ENCODE measurements at places on chromosomes 4 and X.

- no peak for DNase-seq
Measured at GRCh38 chr4:24887881-24888430, 24.9 kb downstream of the CCDC149 start.

GRCh38 chrX:150482537-150483206 is 85.7 kb upstream of the MTM1 start:
- DNase-seq: no peak

DNA sequence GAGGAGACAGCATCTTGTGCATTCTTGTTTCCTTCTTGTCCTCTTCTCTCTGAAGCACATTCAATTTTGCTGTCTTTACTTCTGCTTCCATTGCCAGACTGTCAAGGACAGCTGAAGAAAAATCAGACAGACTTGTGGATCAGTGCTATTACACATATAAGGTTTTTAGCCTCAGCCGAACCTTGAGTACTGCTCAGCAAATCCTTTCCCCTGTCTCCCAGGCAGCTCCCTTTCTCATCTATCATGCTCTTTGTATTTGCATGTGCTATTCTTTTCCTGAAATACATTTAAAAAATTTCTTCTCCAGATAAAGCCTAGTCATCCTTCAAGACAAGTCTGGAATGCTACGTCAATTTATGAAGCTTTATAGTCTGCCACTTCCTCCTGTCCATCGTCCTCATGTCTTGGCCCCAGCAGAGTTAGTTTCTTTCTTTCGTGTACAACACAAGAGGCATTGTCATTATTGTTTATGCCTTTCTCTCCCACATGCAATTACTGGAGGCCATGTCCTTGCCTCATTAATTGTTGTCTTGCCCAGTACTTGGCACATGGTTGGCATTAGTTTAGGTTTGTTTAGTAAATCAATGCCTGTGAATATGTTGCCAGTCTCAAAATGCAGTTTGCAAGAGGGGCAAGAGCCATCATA is 45.1 kb downstream of the ADGRL3 start:
- DNase-seq: peak; percentile 71

DNA sequence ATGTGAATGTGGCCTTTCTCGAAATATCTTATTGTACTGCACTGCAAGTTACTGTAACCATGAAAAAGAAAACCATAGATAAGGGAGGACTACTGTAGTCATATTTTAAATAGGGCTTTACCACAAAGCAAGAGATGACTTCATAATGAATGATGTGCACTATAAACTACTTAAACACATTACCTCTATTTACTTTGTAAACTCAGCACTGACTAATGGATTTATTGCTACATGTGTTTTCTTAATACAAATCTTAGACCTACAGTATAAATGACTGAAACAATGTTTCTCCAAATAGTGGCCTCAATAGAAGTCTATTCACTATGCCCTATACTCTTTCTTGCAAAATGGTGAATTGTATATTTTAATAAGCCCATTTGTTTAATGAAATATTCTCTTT is 61.1 kb downstream of the HDX start:
- no peak for DNase-seq

GRCh38 chr4:165403637-165404036 is 24.8 kb downstream of the CPE start:
- no peak for DNase-seq

- no peak for DNase-seq
Measured at GRCh38 chr4:43277003-43277402, 384.5 kb downstream of the GRXCR1 start.

DNA sequence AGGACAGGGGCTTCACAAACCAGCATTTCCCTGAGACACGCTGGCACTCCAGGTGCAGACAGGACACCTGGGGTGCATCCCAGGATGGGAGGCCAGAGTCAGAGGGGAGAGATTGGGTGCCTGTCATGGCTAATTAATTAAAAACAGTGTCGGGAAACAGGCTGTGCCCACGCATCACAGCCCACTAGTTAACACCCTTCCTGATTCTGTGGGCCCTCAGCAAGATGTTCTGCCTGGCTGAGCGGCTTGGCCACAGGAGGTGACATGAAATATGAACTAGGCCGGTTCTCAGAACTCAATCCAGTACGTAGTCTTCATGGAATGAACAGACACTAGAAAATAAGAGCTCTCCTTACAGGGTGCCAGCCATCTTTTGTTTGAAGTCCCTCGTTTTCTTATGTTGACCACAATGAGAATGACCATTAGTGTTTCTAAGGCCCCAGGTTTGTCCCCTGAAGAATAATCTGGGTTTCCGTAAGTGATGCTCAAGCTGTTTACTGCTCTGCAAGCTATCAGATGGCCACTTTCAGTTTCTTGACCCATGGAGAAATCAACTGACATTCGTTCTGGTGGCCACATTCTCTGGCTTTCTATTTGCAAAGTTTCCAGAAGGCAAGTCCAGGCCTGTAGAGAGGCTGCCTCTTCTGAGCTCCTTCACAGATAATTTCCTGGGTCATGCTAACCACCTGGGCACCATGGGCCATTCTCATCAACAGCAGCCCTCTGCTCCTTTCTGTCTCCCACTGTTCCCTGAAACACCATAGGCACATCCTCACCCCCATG is 72.3 kb downstream of the SLC34A2 start:
- DNase-seq: no peak

GRCh38 chrX:152989292-152989658 is 4.6 kb downstream of the PNMA5 start:
- DNase-seq: no peak

DNA sequence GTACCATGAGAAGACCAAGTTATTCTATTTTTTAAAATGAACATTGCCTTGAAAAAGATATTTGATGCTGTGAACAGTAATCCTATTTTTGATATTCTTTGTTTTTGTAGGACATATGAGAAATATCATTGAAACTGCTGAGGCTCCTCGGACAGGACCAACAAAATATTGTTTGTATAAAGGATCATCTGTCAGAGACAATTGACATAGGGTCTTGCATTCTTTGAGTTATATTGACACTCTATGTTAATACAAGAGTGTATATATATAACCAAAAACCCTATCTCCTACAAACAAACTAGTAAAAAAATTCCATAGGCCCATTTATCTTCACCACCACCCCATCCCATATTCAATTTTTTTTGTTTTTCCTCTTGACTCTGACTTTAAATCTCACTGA is 222.7 kb downstream of the DACH2 start:
- no peak for DNase-seq

DNA sequence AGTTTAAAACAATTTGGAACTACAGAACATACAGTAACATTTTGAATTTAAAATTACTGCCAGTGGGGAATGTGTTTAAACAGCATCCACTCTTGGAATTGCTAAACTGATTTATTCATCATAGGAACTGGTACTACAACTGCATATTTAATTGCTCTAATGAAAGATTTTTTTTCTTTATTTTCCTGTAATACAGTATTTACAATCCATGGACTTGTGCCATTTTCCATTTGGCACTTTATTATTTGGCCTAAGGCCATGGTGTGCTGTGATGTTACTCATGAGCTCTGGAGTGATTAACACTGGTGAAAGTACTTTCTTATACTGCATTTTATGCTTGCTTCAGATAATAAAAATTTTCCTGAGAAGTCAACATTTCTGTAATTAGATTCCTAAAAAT is 69.7 kb upstream of the NUDT6 start:
- DNase-seq: no peak

DNA sequence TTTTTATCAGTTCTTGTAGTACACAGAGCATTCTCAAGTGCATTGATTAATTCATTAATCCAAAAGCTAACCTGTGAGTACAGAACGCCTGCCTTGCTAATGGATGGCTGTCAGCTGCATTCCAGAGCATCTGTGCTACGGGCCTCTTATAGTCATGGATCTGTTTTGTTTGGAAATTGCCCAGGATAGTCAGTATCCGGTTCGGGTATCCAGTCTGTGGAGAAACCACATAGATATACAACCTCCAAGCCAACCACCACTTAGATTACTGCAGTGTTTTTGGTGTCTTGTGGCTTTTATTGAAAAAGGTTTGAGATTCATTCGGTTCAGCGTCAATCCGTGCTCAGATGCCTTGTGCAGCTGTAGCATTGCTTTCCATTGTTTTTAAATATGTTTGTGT is 4.0 kb downstream of the LAP3 start:
- DNase-seq: no peak

DNA sequence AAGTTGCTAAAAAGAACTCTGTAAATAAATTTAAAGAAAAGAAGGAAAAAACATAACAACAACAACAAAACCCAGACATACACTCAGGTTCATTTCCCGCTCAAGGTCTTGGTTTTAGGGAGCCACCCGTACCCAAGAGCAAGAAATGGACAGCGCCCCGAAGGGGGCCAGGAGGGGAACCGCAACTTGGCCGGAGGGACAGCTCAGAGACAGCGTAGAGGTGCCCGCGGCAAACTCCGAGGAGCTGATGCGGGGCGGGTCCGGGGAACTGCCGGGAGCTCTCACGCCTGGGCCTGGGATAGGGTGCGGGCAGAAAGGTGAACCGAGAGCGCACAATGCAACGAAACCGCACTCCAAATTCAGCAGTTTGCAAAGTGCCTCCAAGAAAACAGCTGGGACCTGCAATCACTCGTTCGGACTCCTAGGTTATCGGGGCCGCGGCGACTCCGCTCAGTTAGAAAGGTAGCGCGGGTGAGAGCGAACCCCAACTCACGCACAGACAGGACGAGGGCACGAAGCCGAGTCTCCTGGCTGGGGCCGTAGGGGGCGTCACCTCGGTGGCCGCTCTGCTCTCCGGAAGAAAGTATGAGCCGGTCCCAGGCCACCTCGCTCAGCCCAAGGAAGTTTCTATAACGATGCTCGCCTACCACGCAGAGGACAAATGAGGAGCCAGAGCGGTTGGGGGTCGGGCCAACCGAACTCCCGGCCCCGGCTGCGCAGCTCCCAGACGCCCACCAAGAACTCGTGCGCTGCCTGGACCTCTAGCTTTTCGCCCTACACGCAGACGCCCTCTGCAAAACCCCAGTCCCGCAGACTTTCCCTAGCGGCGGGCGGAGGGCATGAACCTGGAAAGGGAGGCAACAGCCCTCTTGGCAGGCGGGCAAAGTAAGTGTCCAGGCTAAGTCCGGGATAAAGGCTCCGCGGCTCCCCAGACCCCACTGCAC is 1.4 kb downstream of the NDNF start:
- no peak for DNase-seq

DNA sequence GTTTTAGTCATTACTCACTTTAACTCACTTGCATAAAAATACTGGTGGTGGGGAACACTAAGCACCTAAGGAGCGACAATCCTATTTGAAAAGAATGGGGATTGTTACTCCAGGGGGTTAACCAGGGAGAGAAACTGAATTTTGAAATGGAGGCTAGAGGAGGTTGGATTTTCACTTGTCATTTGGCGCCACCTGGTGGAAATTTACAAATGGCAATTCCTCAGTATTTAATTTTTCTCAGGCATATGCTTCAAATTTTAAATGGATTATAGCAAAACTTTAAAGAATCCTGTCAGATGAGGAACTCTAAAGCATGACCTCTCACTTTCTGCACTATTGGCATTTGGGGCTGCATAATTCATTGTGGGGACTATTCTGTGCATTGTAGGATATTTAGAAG is 2.7 kb upstream of the GEMIN8 start:
- DNase-seq: peak; percentile 49
